ENCODE measurements at places on chromosomes 16 and 17. TPM values are rescaled to one million over a fixed set of nuclear protein-coding genes. Genes with fewer than 3 reads are reported as not detected.

Gene SMIM5
- 0.54 TPM for total RNA-seq

Gene TNFRSF17
- total RNA-seq = not detected

Gene CD300A
- total RNA-seq = 50.3 TPM

Gene TBC1D3G
- not detected for total RNA-seq

Gene GNG13
- total RNA-seq = not detected

Gene CTRB1
- not detected for total RNA-seq

Gene APOH
- total RNA-seq = not detected

Gene C17orf107
- total RNA-seq = 1.3 TPM

Gene CYB561
- total RNA-seq = 13.1 TPM

Gene CD7
- 405 TPM for total RNA-seq

Gene MXRA7
- 4.4 TPM for total RNA-seq

Gene SPEM1
- total RNA-seq = not detected

Gene TSPAN10
- 0.37 TPM for total RNA-seq

Gene PHB1
- 197 TPM for total RNA-seq

Gene UNC45B
- total RNA-seq = 0.05 TPM

Gene PLCD3
- total RNA-seq = 3.0 TPM

Gene GDPD3
- total RNA-seq = 7.6 TPM

Gene C17orf78
- not detected for total RNA-seq

Gene ATAD5
- total RNA-seq = 21.1 TPM

Gene CA5A
- not detected for total RNA-seq

Gene KLHL10
- not detected for total RNA-seq

Gene RAB34
- 9.0 TPM for total RNA-seq

Gene AANAT
- total RNA-seq = not detected

Gene HBM
- total RNA-seq = not detected

Gene TSNAXIP1
- 0.32 TPM for total RNA-seq

Gene KRTAP9-8
- total RNA-seq = not detected

Gene OR4D1
- total RNA-seq = 0.66 TPM

Gene ABCC11
- total RNA-seq = not detected

Gene PSMB3
- total RNA-seq = 318 TPM
